ENCODE measurements at places on chromosomes 11 and 22. TPM values are rescaled to one million over a fixed set of nuclear protein-coding genes. Genes with fewer than 3 reads are reported as not detected.

DNA sequence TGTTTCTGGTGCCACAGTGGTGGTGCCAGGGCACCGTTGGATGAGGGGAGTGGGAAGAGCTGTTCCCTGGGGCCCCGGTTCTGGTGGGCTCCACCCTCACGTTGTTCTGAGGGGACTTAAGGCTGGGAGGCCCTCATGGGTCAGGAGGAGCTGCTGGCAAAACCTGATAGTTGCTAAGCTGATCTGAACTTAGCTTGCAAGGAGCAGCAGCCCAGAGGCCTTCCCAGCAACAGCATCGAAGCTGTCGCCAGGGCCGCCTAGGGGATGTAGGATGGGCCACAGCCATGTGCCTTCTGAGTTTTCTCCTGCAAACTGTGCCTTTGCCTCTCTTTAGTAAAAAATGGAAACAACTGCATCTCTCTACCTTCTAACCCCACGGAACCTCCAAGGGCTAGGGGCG is 240.2 kb downstream of the TBC1D22A start:
- DNase-seq, result no peak

- DNase-seq, result no peak
These were observed 45.9 kb downstream of the DSCAML1 start for GRCh38 chr11:117750916-117751662.

GRCh38 chr11:45872651-45873356 is 12.6 kb upstream of the MAPK8IP1 start:
- peak; percentile 95 for DNase-seq

DNA sequence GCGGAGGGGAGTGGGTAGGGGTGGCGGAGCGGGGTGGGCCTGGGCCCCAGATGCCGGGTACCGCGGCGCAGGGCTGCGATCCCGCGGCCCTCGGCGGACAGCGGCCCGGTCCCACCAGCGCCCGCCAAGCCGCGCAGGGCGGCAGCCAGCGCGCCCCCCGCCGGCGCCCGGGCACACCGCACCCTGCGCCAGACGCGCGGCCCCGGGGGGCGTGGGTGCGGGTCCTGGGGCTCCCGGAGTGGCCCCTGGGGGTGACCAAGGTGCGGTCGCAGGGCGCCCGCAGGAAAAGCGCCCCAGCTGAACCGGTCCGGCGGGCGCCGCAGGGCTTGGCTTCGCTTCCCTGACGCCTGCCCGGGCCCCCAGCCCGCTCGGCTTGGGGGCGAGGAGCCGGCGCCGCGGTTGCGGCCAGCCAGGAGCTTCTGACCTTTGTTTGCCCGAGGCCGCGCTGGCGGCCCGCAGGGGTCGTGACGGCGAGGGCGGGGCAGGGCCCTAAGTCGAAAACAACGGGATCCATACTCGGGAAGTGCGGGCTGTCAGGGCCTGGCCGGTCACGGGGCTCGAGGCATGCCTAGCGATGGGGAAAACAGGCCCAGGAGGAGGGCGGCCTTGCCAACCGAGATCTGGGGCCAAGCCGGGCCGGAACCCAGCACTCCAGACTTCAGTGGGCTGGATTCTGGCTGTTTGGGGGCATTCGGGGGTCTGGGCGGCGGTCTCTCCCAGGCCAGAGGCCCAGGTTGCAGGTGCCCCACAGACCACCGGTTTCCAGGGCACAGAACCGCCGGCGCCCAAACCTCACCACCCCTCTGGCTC is 581 bp upstream of the AP5B1 start:
- DNase-seq, result no peak

- DNase-seq, result no peak
These were observed 972 bp upstream of the TSSC4 start for GRCh38 chr11:2399488-2400068.

- no peak for DNase-seq
These were observed 36.4 kb upstream of the BID start for GRCh38 chr22:17810570-17811116.

GRCh38 chr11:15127341-15127740 is 12.6 kb downstream of the INSC start:
- DNase-seq, result peak; percentile 62

Gene KCNJ11
- total RNA-seq, result not detected

Gene FZD4
- total RNA-seq, result 15.7 TPM

Gene TMEM45B
- not detected for total RNA-seq

Gene RAG2
- not detected for total RNA-seq

All from fibroblast of lung (primary cell).